ENCODE measurements at places on chromosomes 4 and X.

GRCh38 chrX:124010566-124010965 is 49.1 kb downstream of the STAG2 start:
- DNase-seq = no peak

GRCh38 chr4:182648766-182649165 is 268.4 kb downstream of the DCTD start:
- DNase-seq = no peak

DNA sequence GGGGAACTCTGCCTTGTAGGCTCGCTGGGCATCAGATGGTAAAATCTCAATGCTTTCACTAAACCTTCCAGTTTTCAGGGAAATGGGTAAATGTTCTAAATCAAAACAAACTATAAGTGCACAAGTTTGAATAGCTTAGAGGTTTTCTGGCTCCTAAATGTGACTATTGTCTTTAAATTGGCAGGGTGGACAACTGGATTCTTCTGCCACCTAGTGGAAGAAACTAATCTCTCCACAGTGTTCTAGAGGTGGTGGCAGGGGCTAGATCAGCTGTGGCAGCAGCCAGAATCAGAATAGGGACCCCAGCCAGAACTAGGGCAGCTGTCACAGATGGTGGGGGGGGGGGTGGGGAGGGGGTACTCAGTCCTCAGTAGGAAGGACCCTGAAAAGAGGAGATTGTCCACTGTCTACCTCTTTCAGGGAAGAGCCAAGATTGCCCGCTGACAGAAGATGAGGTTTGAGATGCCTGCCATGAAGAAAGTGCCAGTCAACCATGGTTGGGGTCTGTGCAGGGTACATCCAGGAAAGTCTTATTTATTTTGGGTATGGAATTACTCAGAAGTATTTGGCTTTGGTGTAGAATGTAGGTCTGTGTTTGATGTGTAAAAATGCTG is 201.4 kb downstream of the CCNG2 start:
- DNase-seq = no peak

GRCh38 chr4:1984406-1985191 is 24.2 kb downstream of the NELFA start:
- DNase-seq = no peak

DNA sequence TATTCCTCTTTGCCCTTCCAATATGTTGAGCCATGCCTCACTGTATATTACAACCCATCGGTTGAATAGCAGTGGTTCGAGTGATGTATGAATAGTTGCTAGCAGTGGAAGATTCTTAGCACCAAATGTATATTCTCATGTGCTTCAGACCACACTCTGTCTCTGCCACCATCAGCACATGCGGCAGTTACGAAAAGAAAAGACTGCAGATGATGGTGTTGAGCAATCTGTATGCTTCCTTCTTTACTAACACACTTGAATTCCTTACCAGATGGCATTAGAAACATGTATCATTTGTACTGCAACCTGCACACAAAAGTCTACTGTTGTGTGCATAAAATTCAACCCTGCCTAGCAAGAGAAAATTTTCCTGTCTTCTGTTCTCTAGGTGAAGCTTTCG is 214.6 kb downstream of the ENOX2 start:
- DNase-seq = no peak

GRCh38 chr4:136725286-136726081 is 806.8 kb downstream of the PCDH18 start:
- no peak for DNase-seq

DNA sequence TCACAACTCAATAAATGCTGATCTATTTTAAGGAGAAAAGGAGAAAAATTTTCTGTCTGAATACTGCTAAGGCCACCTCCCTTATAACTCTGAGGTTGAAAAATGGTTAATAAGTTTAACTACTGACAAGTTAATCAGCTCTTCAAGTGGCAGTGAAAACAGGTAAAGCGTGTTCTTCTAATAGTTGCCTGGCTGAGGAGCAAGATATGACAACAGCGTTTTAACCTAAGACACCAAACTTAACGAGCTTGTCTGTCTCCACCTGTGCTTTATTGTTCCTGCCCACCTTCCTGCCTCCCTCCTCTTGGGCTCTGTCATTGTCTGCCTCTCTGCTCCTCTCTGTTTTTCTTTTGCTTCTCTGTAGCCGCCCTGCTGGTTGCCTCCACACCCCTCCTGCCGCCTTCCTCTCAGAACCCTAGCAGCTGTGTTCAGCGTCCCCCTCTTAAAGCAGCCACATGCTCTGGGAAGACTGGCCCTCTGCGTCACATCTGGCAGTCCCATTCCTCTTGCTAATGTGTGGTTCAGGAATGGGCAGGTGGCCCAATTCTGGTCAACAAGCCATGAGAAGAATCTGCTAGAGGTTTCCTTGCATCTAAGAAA is 4.3 kb upstream of the TSPAN5 start:
- DNase-seq = no peak

DNA sequence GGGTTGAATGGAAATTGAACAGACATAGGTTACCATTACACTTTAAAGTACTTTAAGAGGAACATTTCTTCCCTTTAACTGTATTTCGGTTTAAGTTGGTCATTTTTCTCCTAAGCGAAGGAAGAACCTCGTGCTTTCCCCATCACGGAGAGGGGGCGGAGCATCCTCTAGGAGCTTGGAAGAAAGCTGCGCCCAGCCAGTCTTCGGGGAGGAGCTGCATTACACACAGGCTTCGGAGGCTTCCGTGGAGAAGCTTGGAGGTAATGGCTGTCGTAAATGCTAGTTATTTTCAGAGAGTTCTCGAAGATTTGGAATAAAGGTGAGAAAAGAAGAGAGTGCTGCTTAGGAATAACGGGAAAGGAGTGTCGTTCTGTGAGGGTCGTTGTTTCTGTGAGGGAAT is at the start of gene PWWP3B:
PWWP3B (plus strand) TSS at position 199 of the 400 bp plus-strand sequence. CDS start 37,128 bp downstream, outside the sequence.
- peak; percentile 28 for DNase-seq

DNA sequence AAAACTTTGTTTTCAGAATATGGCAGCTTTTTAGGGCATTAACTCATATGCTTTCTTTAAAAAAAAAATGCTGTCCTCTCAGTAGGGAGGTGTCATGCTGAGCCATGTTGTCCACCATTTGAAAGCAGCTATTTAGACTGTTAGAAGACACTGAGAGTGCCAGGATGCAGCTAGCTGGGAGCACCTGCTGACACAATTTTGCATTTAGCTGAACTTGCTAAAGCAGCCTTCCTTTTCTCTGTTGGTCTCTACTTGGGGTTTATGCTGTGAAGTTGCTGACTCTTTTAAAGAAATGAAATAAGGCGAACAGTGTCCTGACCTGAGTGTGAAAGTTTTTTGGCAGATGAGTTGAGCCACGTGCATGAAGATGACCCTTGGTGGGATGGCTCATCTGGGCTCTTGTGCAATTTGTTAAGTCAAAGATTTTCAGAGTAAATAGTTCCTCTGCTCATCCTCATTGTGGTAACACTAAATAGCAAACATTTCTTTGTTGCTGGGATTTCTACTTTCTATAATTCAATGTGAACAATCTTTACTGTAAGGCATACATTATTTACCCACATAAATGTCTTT is 64.5 kb downstream of the CDS1 start:
- no peak for DNase-seq

DNA sequence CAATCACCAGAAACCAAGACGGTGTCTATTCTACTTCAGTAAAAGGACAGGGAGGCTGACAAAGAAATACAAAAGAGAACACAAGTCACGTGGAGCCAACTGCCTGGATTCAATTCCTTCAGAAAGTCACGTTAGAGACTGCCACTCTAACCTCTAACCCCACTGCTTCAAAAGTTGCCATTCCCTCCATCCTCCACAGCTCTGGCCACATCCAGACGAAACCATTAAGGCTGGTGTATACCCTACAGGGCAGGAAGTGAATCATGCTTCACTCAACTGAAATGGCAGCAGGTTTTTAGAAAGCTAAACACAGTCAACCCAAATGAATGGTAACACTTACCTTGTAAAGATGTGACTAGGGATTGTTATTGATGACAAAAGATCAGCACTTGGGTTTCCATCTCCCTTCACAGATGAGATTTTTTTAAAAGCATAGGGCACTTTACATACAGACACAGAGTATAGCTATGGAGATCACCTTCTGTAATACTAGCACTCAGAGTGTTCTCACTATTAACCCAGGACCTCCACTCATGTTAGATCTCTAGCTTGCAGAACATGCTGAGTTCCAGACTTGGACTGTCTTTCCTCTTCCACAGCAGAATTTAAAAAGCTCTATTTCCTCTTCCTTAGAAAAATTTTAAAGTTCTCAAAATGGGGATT is 37.4 kb downstream of the MAML3 start:
- no peak for DNase-seq

GRCh38 chrX:27435031-27435430 is 28.1 kb downstream of the PPP4R3C start:
- DNase-seq = no peak

DNA sequence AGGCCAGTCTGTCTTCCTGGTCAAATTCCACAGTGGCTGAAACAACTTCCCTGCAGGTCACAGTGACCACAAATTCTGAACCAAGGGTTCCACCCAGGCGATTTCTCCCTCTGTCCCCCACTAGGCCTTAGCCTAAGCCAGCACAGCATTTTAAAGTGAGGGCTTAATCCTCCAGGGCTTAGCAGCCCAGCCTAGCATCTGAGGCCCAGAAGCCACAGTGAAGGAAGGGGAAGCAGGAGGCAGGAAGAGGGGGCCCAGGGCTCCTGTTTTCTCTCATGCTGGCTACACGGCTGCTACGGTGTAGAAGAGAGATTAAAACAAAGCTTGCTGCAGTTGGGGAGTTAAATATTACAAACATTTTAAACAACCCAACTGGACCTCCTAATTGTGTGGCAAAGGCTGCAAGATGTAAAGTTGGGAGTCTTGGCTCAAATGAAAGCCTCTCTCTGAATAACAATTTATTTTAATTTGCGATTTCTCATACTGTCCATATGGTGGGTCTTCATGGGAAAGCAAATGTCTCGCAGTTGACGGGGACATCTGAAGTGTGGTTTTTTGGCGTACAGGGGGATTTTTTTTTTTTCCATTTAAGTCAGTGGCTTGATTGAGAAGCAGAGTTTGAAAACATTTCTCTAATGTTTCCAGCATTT is 170.8 kb upstream of the RAI2 start:
- no peak for DNase-seq

GRCh38 chrX:150062292-150063137 is 124.2 kb upstream of the EOLA2 start:
- DNase-seq = peak; percentile 36

GRCh38 chr4:128596115-128596514 is 213.4 kb upstream of the JADE1 start:
- DNase-seq = no peak

GRCh38 chr4:74097631-74098426 is 1.2 kb downstream of the CXCL2 start:
- no peak for DNase-seq

- DNase-seq = no peak
Observed at GRCh38 chr4:25608644-25609043, 47.0 kb upstream of the SLC34A2 start.

DNA sequence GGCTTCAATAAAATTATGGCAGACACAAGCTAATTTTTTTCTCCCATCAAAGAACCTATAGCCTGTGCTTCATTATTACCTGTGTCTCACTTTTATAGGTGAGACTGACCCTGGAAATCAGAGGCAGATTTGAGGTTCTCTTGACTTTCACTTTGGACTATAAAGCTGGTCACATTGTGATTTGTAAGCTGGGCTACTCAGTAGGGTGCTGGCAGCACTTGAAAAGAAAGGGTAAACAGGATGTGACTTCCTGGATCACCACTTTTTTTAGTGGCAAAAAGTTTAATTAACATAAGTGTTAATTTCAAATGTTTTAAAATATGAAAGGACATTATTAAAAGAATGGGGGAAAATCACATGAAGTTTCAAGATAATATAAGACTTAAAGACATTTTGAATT is 50.6 kb upstream of the GATB start:
- DNase-seq = no peak

DNA sequence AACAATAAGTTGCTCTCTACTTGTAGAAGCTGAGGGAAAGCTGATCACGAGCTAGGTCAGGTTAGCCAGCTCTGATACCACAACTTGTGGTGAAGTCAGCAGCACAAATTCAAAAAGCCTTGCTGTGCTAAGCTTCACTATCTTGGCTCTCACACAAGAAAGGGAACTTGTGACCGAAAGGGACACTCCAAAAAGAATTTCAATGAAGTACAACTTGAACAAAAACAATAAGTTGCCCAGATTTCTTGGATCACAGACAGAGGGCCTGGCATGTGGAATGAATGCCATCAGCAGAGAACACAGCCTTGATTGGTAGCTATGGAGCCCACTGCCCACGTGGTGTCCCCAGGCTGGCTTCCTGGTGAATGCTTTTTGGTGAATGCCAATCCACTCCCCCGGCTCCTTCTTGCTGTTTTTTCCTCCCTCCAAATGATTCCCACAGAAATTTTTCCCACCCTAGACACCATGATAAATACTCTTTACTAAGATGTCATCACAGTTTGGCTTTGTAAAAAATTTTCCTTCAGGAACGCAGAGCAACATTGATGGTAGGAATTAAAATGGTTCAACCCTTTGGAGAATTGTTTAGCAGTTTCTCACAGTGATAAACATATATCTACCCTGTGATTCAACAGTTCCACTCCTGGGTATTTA is 82.6 kb downstream of the ANXA3 start:
- peak; percentile 40 for DNase-seq

DNA sequence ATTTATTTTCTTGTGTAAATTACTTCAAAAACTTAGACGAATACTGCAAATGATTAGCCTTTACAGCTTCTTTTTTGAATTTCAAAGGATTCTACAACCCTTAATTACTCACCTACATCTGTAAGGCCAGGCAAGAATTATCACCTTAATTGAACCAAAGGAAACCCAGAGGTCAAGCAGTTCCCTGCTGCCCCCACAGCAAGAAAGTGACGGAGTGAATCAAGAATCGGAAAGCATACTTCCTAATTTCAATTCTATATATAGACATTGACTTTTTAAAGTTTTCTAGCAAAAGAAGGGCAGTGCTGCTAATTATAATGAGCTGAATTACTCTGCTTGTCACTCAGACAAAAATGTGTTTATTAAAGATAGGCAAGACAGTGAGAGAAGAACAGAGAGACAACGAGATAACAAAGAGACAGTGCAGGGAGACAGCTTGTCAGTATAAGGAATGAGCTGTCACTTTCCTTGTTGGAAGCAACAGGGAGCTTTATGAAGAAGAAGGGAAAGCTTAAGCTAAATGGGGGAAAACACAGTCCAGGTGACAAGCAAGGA is 47.5 kb upstream of the SPANXN4 start:
- no peak for DNase-seq

- peak; percentile 25 for DNase-seq
Observed at GRCh38 chr4:139214039-139214534, 37.1 kb upstream of the ELF2 start.

- DNase-seq = no peak
Observed at GRCh38 chrX:96707804-96708203, 23.2 kb downstream of the DIAPH2 start.

DNA sequence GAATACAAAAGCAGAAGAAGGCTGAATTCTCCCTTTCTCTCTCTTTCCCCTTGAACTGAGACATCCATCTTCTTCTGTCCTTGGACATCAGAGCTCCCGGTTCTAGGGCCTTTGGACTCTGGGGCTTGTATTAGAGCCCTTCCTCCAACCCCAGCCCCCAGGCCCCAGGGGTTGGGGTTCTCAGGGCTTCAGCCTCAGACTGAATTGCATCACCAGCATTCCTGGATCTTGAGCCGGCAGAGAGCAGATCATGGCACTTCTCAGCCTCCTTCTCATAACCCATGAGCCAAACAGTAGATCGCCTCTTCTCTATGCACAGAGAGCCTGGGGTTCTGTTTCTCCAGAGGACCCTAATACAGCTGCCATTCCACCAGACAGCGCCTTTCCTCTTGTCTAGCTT is 25.3 kb upstream of the CLDN24 start:
- DNase-seq = no peak
